Activated naive CD4-positive, alpha-beta T cell treated with anti-CD3 and anti-CD28 coated beads, Interleukin-2, amount 10 ng/mL, durations not matched to agents 5 hours and 36 hours (primary cell): ENCODE measurements at places on chromosomes 6 and 20. TPM values are rescaled to one million over a fixed set of nuclear protein-coding genes. Genes with fewer than 3 reads are reported as not detected.

Gene SLC4A11
- 1.7 TPM for total RNA-seq

Gene GATA5
- not detected for total RNA-seq

Gene MTFR2
- 12.7 TPM for total RNA-seq

Gene TRIM31
- total RNA-seq: not detected

Gene PYGB
- total RNA-seq: 26.2 TPM

Gene TGM3
- not detected for total RNA-seq

Gene THBS2
- total RNA-seq: not detected

Gene MYLK2
- total RNA-seq: 0.34 TPM

Gene KIF25
- not detected for total RNA-seq

Gene CDSN
- not detected for total RNA-seq

Gene ZBP1
- total RNA-seq: 10.9 TPM

Gene CST7
- 54.6 TPM for total RNA-seq

Gene LTB
- 1,452 TPM for total RNA-seq

Gene ISM1
- 1.3 TPM for total RNA-seq

Gene BPIFA1
- not detected for total RNA-seq

Gene CALHM4
- total RNA-seq: not detected

Gene PNLDC1
- total RNA-seq: not detected

Gene MYB
- total RNA-seq: 6.4 TPM

Gene MUC21
- not detected for total RNA-seq

Gene RIPOR2
- 361 TPM for total RNA-seq

Gene CGAS
- total RNA-seq: 24.6 TPM

Gene ELOVL2
- total RNA-seq: not detected

Gene AHI1
- total RNA-seq: 8.6 TPM

Gene NAPB
- total RNA-seq: 18.9 TPM

Gene CAGE1
- not detected for total RNA-seq

Gene MMP24
- not detected for total RNA-seq

Gene AARS2
- total RNA-seq: 14.6 TPM

Gene SLC22A16
- total RNA-seq: not detected

Gene DUSP15
- total RNA-seq: not detected

Gene DZANK1
- total RNA-seq: 0.96 TPM

Gene BHLHE23
- total RNA-seq: not detected

Gene RSPH3
- 2.0 TPM for total RNA-seq

Gene FAM162B
- not detected for total RNA-seq

Gene HECA
- total RNA-seq: 59.1 TPM

Gene ENPP4
- total RNA-seq: 5.1 TPM

Gene TUBE1
- total RNA-seq: 16.7 TPM

Gene FOXS1
- total RNA-seq: not detected

Gene CST11
- not detected for total RNA-seq

Gene SIRPB2
- not detected for total RNA-seq

Gene ADGB
- total RNA-seq: not detected

Gene KHDRBS2
- total RNA-seq: not detected

Gene RBL1
- total RNA-seq: 41.5 TPM

Gene RHAG
- not detected for total RNA-seq

Gene CST2
- total RNA-seq: not detected

Gene RIPPLY2
- not detected for total RNA-seq

Gene BPIFB2
- not detected for total RNA-seq

Gene SUMO4
- total RNA-seq: 7.4 TPM

Gene TCP11
- not detected for total RNA-seq
